ENCODE measurements at places on chromosomes 12 and 14.

GRCh38 chr14:94126419-94126677 is 3.1 kb downstream of the IFI27L2 start:
- DNase-seq = no peak

DNA sequence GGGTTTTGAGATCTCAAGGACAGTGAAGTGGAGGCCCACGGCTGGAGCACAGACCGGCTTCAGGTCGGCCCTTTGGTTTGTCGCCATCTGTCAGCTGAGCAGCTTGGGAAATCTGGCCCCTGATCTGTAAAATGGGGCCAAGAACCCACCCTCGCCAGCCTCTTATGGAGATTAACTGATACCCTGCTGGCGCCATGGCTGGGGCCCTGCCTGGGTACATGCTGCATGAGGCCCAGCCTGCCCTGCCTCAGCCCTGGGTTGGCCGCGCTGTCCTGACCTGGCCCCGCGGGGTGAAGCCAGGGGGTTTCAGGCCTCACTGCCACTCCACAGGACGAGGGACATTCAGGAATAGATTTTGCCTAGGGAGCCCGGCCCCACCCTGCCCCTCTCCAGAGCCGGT is 33.9 kb upstream of the MEG3 start:
- DNase-seq = no peak

GRCh38 chr12:113386866-113387566 is 16.7 kb downstream of the SDS start:
- DNase-seq = no peak

GRCh38 chr12:40254455-40255085 is 29.8 kb downstream of the LRRK2 start:
- DNase-seq = no peak

GRCh38 chr12:1324910-1325309 is 269.5 kb downstream of the FBXL14 start:
- DNase-seq = peak; percentile 79

GRCh38 chr14:33950320-33951182 is at the start of gene EGLN3:
Gene EGLN3, minus strand, starts transcription at chr14:33951074. Its CDS starts 322 bp downstream, at chr14:33950752.
- DNase-seq = peak; percentile 88

DNA sequence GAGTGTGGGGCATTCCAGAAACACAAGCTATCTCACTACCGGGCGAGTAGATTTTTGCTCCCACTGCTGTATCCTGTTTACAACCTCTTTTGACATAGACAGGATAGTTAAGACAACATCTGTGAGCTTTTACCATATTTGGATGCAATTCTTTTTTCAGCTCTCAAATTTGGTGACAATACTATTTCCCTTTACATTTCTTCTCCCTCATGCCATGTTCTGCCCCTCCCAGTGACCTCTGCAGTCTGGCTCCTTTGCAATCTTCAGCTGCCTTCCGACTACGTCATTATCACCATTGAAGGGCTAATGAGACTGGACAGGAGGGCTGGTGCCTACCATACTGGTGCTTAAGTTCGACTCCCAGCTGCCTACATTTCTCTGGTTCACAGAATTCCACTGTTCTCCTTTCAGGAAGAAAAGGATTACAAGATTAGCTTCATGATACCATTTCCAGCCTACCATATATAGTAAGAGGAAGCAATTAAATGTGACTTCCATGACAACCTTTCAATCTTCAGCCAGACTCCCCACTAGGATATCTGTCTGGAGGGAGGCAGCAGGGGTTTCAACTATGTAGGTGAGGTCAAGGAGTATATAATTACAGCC is 251.6 kb downstream of the PHLDA1 start:
- no peak for DNase-seq

- no peak for DNase-seq
Measured at GRCh38 chr14:58690801-58691516, 53.2 kb downstream of the DACT1 start.

GRCh38 chr12:130826151-130826801 is 12.8 kb downstream of the STX2 start:
- DNase-seq = peak; percentile 62

- no peak for DNase-seq
Measured at GRCh38 chr12:63294327-63294632, 143.3 kb upstream of the AVPR1A start.

- no peak for DNase-seq
Measured at GRCh38 chr14:100761481-100761880, 34.8 kb downstream of the DLK1 start.

GRCh38 chr14:29529418-29529817 is 398.2 kb downstream of the PRKD1 start:
- DNase-seq = peak; percentile 9

GRCh38 chr14:101624536-101624935 is 63.2 kb downstream of the DIO3 start:
- no peak for DNase-seq

DNA sequence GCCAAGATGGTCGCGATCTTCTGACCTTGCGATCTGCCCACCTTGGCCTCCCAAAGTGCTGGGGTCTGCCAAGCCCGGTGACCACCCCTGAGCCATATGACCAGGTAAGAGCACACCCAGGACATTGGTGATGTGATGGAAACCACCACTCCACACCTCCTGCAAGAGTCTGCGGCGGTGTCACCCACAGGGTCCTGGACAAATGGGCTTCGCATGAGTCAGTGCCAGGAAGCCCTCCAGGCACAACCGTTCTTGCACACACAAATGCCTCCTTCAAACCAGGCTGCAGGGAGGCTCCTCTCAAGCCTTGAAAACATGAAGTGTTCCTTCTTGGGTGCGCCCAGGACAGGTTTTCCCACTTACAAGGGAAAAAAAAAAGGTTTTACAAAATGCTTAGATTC is 16.6 kb downstream of the PITPNM2 start:
- no peak for DNase-seq

DNA sequence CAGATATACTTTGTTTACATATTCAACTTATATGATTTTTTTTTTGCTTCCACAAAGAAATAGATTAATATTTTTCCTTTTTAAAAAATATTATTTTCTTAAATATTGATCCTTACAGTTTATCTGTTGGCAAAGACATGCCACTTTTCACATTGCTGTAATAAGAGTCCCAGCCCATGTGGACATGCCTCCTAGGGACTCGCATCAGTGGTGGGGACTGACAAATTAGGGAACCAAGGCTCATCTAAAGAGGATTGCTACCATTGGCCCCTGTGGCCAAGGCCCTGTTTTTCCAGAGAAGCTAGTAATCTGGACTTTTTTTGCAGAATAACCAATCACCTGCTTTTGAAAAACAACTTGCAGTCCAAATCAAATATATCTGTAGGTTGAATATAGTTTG is 27.8 kb upstream of the BMAL2 start:
- no peak for DNase-seq

- DNase-seq = no peak
Measured at GRCh38 chr12:25670076-25671055, 117.3 kb upstream of the LMNTD1 start.

GRCh38 chr12:63940310-63941005 is 96.0 kb downstream of the SRGAP1 start:
- peak; percentile 31 for DNase-seq

- peak; percentile 77 for DNase-seq
Measured at GRCh38 chr14:64444984-64445845, 20.1 kb upstream of the AKAP5 start.

GRCh38 chr12:14591719-14592118 is 24.0 kb upstream of the PLBD1 start:
- DNase-seq = no peak

- no peak for DNase-seq
Measured at GRCh38 chr14:58701604-58702003, 63.8 kb downstream of the DACT1 start.

GRCh38 chr12:4855121-4855924 is 54.4 kb upstream of the KCNA1 start:
- DNase-seq = peak; percentile 79

DNA sequence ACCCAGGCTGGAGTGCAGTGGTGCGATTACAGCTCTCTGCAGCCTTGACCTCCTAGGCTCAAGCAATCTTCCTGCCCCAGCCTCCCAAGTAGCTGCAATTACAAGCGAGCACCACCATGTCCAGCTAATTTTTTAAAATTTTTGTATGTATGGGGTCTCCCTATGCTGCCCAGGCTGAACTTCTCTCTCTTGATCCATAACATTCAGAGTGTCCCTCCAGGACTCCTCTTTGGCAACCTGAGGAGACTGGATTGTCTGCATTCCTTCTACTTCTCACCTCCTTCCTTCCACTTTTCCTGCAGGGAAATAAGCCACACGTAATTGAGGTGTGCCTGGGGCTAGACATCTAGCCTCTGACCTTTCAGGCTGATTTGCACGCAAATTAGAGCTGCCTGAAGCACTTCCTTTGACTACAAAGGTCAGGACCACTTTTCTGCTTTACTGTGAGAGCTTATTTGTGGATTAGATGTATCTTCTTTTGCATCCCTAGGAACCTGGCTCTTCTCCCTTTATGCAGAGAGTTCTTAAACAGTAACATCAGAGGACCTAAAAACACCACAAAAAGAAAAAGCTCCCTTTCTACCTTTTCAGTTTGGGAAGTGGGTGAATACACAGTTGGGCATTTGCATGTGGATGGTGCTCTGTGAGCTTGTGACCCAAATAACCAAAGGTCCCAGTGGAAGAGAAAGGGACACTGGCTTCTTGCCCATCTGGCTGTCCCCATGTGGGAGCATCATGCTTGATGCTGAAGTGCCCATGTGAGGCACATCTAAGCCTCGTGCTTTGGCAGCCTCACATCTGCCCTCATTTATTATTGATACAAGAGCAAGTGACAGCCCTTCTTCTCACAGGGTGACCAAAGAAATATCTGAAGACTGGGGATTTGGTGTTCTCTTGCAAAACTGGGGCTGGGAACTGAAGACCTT is 33.5 kb downstream of the PYGL start:
- DNase-seq = no peak

DNA sequence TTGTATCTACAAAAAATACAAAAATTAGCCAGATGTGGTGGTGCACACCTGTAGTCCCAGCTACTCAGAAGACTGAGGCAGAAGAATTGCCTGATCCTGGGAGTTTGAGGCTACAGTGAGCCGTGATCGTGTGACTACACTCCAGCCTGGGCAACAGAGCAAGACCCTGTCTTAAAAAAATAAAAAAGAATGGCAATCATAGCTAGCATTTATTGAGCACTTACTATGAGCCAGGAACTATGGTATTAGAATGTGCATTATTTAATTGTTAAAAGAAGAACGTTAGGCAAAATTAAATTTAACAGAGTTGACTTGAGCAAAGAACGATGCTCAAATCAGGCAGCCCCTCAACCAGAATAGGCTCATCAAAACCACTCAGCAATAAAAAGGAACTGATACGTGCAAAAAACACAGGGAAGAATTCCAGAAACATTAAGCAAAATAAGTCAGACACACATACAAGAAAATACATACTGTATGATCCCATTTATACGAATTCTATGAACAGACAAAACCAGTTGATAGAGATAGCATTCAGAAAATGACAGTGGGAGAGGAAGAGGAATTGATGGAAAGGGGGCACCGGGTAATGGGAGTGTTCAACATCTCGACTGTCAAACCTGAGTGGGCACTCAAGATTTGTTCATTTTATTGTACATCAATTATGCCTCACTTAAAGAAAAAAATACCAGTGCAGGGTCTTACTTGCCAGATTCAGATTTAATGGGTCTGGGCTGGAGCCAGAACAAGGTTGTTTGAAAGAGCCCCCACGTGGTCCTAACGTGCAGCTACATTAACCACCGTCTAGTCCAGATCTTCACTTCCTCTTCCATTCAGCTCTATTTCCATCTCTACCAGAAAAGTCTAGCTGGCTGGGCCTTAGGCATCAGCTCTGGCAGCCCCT is 8.0 kb downstream of the SCNN1A start:
- DNase-seq = peak; percentile 81

GRCh38 chr14:81141426-81141825 is 79.3 kb downstream of the GTF2A1 start:
- DNase-seq = peak; percentile 40

DNA sequence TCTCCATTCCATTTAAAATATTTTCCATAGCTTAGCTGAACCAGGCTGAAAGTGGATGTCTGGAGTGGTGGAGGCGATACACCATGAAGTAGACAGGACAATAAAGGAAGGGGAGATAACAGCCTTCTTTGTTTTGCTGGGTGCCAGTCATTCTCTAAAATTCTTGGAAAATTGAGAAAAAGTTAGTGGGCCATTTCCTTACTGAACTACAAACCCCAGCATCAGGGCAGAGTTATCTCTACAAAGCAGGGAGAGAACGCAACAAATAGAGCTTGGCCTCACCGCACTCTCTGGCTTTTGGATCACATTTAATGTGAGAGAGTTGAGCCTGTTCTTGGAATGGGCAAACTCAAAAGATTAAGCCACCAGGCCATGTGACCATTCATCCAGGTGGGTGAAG is 41.2 kb upstream of the LRRC10 start:
- no peak for DNase-seq

DNA sequence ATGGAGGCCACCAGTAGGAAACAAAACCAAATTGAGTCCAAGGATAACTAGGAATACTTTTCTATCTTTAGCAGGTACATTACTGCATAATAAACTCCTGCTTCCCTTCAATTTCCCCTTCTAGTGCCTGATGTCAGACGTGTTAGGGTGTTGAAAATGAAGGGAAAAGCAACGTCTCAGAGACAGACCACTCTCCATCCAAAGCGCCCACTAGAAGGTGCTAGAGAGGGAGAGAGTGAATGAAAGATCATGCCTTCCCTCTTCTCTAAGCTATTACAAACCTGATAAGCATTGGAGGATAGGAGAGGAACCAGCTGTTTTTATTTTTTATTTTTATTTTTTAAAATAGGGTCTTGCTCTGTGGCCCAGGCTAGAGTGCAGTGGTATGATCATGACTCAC is 64.1 kb downstream of the ZNF641 start:
- peak; percentile 35 for DNase-seq

DNA sequence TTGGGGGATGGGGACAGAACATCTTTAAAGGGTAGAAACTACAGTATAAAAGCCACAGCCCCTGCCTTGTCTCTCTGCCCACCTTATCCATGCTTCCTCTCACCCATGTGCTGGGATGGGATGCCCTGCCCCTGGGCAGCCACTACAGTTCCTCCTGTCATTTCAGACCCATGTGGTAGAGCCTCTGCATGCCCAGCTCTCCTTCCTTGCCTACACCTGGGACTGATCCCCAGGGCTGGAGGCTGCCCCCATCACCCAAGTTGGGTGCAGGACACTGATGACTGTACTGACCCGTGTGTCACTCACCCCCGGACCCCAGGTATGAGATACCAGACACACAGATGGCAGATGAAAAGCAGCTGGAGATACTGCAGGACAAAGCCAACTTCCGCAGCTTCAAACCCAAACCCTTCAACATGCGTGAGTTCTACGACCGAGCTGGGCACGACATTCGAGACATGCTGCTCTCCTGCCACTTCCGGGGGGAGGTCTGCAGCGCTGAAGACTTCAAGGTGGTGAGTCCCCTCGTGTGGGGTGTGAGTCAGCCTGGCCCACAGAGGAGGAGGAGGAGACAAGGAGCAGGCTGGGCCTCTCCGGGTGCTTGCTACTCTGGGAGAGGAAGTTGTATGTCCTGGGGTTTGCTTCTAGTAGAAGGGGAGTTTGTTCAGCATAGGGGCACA is 2.2 kb downstream of the ASIC1 start:
- DNase-seq = peak; percentile 75
